ENCODE measurements at places on chromosomes 5 and 9. TPM values are rescaled to one million over a fixed set of nuclear protein-coding genes. Genes with fewer than 3 reads are reported as not detected.
A peak's percentile ranks its signal among the peaks of the same experiment; 100 is the strongest.

GRCh38 chr5:172858990-172859811 lies 25.1 kb downstream of the ERGIC1 start:
- no peak for DNase-seq

DNA sequence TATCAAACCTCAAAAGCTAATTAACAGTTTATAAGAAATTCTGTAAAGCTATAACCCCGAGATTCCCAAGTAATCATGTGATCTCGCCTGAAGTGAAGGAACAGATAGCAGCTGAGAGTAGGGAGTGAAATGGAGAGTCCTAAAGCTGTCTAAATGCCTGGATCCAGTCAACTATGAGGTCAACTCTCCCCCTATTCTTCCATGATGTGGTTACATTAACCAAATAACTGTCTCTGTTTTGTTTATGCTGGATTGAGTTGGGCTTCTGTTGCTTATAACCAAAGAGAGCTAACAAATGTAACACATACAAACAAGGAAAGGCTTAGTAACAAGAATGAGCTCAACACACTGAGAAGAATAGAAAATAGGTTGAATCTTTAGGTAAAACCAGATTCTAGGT lies 41.6 kb downstream of the GKAP1 start:
- no peak for DNase-seq

DNA sequence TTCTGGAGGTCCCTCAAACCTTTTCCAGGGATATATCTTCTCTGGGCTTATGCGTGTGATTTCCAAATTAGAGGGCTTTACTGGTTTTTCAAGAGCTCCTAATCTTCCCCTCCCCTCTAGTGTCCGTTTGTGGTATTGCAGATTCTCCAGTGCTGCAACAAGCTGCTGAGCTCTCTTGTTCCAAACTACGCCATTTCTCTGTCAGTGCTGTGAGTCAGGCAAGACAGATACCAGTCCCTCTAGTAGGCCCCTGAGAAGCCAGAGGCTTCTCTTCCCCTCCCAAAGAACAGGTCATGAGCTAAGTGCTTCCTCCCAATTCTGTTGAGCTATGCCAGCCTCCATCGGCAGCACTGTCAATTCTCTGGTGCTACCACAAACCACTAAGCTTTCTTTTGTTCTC lies 149.5 kb downstream of the FANCC start:
- peak; percentile 64 for DNase-seq

- DNase-seq = peak; percentile 89
Measured at GRCh38 chr9:14779566-14780022, 57.1 kb upstream of the CER1 start.

DNA sequence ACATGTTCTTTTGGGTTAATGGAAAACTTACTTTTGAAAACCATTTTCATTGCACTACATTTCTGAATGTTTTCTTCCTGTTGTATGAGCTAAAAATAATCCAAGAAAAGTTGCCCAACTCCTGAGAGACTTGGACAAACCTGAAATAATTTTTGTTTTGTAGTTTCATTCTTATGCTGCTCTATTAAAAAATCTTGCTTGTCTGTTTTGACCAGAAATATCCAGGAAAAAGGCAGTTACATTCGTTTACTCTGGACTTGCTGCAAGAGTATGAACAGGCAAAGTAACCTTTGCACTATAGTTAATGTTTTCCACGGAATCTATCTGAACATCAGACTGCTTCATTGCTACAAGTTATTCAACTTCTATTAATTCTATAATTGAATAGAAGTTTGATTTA lies 200.1 kb upstream of the DAB2 start:
- DNase-seq = no peak

Gene QRFP
- total RNA-seq = not detected

DNA sequence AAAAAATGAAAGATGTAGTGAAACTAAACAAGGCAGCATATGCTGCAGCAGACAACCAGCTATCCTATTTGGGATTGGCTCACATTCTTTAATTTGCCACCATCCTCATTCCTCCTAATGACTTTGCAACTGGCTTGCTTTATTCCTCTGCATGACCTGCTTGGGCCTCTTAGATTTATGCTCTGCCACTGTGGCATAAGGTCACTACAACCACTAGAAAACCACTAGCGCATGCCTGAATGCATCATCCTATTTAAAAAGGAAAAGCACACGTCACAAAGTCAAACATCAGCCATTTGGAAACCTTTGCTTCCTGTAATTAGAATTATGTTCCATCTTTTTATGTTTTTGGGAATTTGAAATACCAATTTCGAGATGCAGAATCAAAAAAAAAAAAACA lies 40.8 kb upstream of the CCDC152 start:
- DNase-seq = no peak

GRCh38 chr5:52073993-52074689 lies 690.9 kb downstream of the ISL1 start:
- DNase-seq = no peak

GRCh38 chr9:6777213-6777902 lies 19.6 kb downstream of the KDM4C start:
- no peak for DNase-seq

Gene COL27A1
- 21.6 TPM for total RNA-seq

Gene SPACA9
- 3.8 TPM for total RNA-seq

Gene GPSM1
- total RNA-seq = 27.0 TPM

Gene CDH9
- not detected for total RNA-seq

Gene CDC25C
- 4.4 TPM for total RNA-seq

GRCh38 chr5:116898917-116899316 lies 324.3 kb upstream of the SEMA6A start:
- DNase-seq = no peak

DNA sequence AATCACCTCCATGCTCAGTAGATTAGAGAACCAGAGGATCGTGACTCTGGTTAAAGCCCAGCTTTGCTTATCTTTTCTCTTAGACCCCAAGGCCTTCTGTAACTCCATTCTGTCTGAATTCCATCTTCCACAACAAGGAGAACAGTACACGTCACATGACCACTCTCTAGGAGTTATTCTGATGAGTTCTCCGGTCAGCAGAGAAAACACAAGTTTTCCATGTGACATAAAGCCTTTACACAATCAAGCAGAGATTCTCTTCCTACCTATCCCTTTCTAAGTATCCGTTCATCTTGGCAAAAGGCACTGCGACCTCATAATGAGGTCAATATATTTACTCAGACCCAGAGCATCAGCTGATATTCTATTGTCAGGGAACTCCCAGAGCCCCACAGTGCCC lies 112.3 kb downstream of the TRPM6 start:
- no peak for DNase-seq

- no peak for DNase-seq
Measured at GRCh38 chr9:93028448-93029006, 30.0 kb upstream of the SUSD3 start.

Gene MCIDAS
- total RNA-seq = not detected

GRCh38 chr5:171412186-171412585 lies 7.3 kb upstream of the FGF18 start:
- DNase-seq = no peak

Gene ACTBL2
- not detected for total RNA-seq

DNA sequence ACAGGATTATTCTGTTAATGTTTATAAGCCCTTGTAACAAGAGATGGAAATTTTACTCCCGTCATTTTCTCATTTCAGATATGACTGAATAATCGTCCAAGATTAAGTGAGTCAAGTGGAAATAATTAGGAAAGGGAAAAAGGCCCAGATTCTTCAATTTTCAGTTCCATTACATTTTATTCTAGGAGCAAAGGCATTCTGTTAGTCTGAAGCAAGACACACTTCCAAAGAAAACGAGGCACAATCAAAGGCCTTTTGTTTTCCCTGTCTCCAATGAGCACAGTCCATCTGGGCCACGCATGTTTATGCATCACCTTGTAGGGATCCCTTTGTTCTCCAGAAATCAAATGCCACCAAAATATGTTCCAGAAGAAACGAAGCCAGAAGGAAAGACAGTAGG lies 382.9 kb upstream of the RFX3 start:
- DNase-seq = no peak

GRCh38 chr5:67437905-67438845 lies 241.6 kb upstream of the CD180 start:
- peak; percentile 40 for DNase-seq

GRCh38 chr5:178126556-178126955 lies 4.3 kb upstream of the RMND5B start:
- no peak for DNase-seq

GRCh38 chr9:36855448-36856315 lies 178.4 kb downstream of the PAX5 start:
- no peak for DNase-seq

GRCh38 chr9:102700936-102701335 lies 294.2 kb upstream of the CYLC2 start:
- DNase-seq = no peak

- no peak for DNase-seq
Measured at GRCh38 chr5:137073189-137073588, 425.9 kb downstream of the SPOCK1 start.

GRCh38 chr5:77139001-77139400 lies 51.9 kb upstream of the ZBED3 start:
- peak; percentile 7 for DNase-seq

GRCh38 chr9:134832471-134832870 lies 48.1 kb upstream of the FCN2 start:
- DNase-seq = no peak

Gene MEF2C
- 535 TPM for total RNA-seq

DNA sequence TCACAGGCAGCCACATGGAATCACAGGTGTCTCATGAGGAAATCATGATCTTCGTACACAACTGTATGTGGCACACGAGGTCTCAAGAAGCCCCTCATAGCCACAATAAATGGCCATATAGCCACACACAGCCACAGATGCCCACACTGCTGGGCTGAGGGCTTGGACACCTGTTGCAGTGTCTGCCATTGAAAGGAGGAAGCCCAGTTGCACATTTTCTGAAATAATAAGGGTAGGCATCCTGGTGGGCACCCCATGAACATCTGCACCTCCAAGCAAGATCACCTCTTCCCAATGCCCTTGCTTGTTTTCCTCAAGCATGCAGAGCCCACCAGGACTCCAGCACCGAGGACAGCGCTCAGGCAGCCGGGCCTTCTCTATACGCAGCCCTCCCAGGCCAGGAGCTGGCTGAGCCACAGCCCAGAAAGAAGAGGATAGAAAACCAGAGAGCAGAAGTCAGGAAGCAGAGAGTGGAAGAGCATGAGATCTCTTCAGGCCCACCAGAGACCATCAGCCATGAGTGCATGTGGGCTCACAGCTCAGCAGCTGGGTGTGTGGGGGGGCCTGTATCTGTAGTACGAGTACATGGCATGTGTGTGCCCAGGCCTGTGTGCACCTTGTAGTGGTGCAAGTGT lies 1.0 kb upstream of the ACSL6 start:
- DNase-seq = peak; percentile 89

Gene MARCOL
- total RNA-seq = not detected

Gene ITK
- total RNA-seq = 4.4 TPM

DNA sequence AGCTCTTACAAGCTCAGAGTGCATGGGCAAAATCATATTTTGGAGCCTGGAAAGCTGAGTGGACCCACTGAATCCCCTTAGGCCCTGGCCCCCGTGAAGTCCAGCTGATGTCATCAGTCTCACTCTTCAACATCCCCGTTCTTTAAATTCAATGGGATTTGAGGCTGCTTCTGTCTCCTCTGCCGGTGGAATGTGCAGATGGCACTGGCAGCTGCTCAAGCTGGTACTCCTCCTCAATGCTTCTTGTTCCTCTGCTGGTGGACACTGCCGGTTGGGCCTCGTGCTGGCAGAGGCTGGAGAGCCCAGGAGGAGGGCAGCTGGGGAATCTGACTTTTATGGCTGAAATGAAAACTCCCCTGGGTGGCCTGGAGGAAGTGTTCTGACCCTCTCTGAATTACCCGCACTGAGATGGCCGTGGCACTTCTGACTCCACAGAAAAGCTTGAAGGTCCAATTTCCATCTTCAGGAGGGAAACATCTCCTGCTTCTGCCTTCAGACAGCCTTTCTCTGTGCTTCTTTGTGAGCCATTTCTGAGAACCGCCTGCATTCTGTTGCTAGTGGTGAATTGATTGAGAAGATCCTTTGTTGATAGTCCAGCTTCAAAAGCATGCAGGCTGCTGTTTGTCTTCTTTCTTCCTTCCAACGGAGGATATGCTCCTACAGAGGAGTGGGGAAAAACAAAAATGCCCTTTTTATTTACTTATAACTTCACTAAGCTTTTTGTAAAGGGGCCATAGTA lies 298.9 kb downstream of the TMEM38B start:
- peak; percentile 80 for DNase-seq

DNA sequence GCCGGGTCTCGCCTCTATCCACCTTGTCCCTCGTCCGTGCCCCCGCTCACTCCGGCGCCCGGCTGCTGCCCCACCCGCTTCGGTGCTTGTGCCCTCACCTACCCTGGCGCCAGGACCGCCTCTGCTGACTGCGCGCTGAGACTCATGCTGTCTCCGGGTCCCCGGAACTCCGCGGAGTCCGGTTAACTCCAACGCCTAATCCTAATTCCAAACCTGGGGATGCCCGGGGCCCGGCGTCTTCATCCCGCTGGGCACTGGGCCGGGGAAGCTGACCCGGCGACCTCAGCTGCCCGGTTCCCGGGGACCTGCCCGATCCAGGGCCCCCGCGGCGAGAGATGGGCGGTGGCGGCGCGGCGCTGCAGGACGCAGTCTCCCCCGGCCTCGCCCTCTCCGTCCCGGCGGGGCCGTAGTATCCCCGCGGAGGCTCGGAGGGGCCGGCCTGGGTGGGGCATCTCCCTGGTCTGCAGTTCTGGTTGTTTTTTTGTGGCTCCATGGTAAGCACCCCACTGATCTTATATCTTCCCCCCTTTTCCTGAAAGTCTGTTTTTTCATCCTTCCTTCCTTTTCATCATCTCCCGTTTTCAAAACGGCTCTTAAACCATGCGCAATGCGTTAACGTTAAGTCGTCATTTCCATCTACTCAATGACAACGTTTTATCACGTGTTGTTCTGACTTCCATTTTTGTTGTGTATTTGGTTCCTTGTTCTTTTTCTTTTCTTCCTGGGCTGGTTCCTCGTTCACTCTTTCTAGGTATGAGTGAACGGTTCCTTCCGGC lies 41.1 kb upstream of the PLEKHG4B start:
- no peak for DNase-seq

- DNase-seq = no peak
Measured at GRCh38 chr5:1108865-1109174, 3.0 kb downstream of the SLC12A7 start.

Gene WNT8A
- not detected for total RNA-seq

GRCh38 chr9:90612957-90613356 lies 29.7 kb downstream of the DIRAS2 start:
- DNase-seq = no peak

- DNase-seq = no peak
Measured at GRCh38 chr5:7405277-7405676, 9.3 kb downstream of the ADCY2 start.

GRCh38 chr5:98825582-98826375 lies 52.3 kb downstream of the RGMB start:
- DNase-seq = no peak

- no peak for DNase-seq
Measured at GRCh38 chr5:137631453-137631852, 104.4 kb downstream of the KLHL3 start.

DNA sequence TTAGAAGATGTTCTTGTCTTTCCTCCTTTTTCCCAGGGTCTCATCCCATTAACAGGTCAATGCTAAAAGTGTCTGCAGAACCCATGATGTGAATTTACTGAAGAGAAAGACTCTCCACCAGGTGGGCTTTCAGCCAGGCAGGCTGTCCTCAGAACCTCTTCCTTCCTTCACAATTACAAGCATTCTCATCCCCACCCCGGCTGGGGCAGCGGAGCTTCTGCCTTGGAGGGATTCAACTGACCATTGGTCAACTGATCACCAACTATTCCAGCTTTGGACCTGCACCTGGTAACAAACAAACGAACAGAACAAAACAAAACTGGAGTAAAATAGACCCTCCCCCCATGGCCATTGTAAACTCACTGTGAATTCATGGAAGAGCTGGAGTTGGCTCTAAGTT lies 12.6 kb downstream of the IL9 start:
- no peak for DNase-seq
